ENCODE measurements at places on chromosomes 13 and 19.

GRCh38 chr19:49419173-49419572, 4.1 kb downstream of the PTH2 start:
- DNase-seq = no peak

- peak; percentile 34 for DNase-seq
Observed at GRCh38 chr13:72696579-72696978, 30.9 kb downstream of the MZT1 start.

- DNase-seq = peak; percentile 89
Observed at GRCh38 chr19:39402346-39403300, 4.0 kb upstream of the ZFP36 start.

- DNase-seq = peak; percentile 13
Observed at GRCh38 chr19:51398096-51398704, 7.8 kb upstream of the C19orf84 start.

DNA sequence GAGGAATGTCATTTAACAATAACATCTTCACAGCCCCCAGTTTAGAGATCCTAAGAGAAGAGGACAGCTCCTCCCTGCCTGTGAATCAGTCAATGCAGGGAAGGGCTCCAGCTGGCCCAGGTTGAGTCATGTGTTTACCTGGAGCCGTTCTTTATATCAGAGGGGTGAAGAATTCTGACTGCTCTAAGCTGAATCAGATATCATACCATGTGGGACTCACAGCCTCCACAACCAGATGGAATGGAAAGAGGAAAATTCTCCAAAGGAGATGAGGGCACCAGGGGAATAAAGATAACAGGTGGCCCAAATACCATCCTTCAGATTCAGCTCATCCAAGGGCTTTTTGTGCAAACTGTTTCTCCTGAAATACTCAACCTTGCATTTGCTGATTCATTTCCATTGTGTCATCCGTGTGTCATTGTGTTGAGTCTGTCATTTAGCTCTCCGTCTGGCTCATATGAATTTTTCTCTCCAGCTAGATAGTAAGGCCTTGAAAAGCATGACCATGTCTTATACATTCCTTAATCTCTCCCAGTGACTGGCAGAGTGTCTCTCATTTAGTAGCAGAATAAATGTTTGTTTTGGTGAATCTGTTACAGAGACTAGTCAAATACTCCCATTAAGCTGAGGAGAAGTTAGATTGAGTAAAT, 217.9 kb downstream of the RFC3 start:
- no peak for DNase-seq

- DNase-seq = no peak
Observed at GRCh38 chr13:24660023-24660741, 20.0 kb upstream of the ATP12A start.

- DNase-seq = peak; percentile 81
Observed at GRCh38 chr19:47109541-47110375, 3.8 kb downstream of the ZC3H4 start.

DNA sequence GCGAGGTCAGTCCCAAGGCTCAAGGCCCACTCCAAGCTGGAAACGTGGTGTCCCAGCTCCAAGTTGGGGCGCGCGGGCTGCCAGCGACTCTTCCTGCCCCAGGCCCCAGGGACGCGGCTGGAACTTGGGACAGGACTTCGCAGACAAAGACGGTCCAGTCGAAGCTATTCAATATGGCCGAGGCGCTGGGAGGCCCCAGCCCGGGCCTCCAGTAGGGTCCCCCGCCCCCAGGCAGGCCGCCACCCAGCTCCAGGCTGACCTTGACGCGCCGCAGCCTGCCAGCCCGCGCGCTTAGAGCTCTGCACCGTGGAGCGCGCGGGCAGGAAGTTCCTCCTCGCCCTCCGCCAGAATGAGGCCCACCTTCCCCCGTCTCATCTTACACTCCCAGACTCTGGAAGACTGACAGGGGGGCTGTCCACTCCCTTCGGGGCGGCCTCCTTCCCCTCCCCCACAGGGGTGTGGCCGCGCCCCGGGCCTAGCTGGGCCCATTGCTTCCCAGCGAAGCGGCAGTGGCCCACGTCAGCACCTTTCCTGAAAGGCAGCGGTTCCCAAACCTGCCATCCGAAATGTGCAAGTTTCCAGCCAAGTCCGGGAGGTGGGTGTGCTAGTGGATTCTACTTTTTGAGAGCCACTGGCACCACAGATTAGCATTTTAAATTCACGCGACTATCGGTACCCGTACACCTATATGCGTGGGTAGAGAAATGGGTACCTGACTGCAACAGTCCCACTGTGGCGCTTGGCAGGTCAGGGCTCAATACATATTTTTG, at the start of gene CCDC8:
Gene CCDC8 (minus strand): TSS at position 303 of the 770 bp plus-strand sequence. CDS start 754 bp downstream, outside the sequence.
- DNase-seq = peak; percentile 95
